ENCODE measurements at places on chromosomes 3 and 15.

- peak; percentile 22 for DNase-seq
Observed at GRCh38 chr3:51974963-51975851, at the start of gene ABHD14A. Gene ABHD14A, plus strand, starts transcription at chr3:51975064. Its CDS starts 72 bp downstream, at chr3:51975136.

DNA sequence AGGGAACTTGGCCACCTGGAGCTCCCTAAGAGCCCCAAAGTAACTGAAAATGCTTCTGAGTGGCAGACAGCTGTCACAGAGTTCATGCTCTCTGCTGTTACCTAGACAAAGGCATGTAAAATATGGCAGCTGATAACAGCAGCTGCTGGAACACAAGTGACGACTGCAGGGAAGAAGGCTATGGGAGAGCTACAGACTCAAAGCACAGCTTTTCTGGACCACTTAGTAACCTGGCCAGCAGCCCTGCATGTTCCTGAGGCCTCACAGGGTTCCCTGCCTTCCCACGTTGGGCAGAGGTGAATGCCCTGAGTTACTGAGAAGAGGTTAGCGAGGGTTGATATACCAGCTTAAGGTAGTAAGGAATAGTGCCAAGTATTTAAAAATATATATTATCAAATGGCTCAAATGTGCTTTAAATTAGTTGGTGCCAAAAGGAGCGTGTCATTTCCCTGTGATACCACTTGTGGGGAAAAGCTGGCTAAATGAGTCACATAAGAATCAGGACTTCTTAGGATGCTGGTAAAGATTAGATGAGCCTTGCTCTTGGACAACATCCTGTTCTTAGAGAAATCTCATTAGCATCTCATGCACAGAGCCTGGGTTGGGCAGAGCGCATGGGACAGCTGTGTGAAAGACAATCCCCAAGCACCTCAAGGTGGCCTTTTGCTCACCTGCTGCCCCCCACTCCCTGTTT, 76.4 kb upstream of the SCN5A start:
- no peak for DNase-seq

DNA sequence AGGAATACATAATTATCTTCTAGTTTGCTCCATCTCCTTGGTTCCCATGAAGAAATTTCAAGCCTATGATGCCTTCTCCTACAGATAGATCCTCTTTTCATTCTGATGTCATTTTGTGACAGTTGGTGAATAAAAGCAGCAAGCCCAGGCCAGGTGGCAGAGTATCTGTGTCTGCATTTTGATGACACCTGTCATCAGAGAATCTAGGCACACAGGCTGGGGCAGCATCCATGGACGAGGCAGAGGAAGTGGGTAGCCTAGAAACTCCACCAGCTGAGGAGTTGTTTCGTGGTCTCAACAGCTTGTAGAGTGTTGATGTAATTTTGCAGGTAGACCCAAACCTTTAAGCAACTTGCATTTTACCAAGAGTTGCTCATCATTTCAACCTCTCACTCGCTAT, 269.8 kb downstream of the FEZF2 start:
- DNase-seq = no peak

DNA sequence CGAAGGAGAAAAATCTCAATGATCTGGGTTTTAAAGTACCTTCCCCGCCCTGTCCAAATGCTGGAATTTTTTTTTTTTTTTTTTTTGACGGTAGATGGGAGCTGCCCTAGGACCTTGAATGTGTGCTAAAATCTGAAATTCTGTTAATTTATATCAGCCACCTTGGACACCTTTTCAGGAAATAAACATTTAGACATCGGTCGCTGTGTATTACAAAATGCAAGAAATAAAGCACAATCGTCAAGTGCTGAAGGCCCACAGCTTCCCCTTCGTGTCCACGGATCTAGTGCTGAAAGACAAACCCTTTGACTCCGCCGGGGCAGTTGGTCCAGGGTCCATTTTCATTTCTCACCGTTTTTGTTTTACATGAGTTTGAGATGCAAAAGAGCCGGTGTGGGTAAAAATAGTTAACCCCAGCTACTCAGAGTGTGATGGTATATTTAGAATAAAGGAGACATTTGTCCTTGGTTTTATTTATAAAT, 90.2 kb upstream of the CHD2 start:
- peak; percentile 44 for DNase-seq

DNA sequence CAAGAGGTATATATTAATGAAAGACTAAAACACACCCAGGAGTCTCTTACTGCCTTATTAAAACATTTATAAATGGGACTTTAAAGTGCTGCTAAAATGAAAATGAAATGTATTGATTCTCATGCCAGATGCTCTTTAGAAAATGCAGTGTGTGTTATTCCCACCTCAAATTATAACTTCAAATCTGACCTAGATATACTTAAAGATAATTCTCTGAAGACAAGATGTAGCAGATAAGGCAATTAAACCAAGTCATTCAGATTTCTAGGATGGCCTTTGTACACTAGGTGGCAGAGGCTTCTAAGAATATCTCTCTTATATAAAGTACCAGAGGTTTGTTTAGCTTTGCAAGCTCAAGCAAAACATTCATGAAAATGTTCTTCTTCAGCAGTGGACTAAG, 26.9 kb upstream of the GOLGA8B start:
- DNase-seq = no peak

DNA sequence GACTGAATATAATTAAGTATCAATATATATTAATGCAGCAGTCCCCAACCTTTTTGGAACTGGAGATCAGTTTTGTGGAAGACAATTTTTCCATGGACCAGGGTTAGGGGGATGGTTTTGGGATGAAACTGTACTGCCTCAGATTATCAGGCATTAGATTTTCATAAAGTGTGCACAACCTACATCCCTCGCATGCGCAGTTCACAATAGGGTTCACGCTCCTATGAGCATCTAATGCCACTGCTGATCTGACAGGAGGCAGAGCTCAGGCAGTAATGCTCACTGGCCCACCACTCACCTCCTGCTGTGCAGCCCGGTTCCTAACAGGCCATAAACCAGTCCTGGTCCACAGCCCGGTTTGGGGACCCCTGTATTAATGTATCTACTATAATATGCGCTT, 95.6 kb downstream of the ULK4 start:
- DNase-seq = no peak

DNA sequence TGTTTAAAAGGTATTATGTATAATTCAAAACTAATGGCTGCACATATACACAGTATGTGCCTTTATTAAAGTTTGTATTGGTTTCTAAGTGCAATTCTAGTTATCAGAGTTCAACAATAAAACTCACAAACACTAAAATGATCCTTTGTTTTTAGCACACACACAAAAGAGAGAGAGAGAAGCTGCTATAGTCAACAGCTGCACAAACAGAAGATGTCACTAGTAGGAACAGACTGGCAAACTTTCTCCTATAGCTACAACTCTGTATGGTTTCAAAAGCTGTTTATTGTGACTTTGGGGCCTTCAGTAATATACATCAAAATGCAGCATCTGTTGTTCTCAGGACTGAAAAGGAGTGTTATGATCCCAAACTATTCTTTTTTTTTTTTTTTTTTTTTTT, 6.1 kb downstream of the SECISBP2L start:
- DNase-seq = no peak

DNA sequence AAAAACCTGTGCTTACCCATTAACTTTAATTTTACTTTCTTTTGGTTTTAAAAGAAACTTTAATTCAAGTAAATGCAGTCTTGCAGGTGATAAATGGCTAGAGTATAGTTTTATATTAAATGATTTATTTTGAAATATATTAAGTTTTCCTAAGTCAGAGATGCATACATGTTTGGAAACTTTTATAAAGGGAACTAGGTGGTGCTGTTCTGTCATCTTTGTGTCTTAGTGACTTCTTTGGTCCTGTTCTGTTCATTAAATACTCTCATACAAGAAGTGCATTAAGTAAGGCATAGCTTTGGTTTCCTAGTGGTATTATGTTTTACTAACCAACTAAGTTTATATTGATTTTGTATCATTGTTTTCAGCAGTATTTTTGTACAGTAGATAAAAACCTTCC, 15.6 kb downstream of the CADM2 start:
- DNase-seq = no peak

GRCh38 chr3:20055842-20056241, 15.6 kb downstream of the KAT2B start:
- DNase-seq = no peak

DNA sequence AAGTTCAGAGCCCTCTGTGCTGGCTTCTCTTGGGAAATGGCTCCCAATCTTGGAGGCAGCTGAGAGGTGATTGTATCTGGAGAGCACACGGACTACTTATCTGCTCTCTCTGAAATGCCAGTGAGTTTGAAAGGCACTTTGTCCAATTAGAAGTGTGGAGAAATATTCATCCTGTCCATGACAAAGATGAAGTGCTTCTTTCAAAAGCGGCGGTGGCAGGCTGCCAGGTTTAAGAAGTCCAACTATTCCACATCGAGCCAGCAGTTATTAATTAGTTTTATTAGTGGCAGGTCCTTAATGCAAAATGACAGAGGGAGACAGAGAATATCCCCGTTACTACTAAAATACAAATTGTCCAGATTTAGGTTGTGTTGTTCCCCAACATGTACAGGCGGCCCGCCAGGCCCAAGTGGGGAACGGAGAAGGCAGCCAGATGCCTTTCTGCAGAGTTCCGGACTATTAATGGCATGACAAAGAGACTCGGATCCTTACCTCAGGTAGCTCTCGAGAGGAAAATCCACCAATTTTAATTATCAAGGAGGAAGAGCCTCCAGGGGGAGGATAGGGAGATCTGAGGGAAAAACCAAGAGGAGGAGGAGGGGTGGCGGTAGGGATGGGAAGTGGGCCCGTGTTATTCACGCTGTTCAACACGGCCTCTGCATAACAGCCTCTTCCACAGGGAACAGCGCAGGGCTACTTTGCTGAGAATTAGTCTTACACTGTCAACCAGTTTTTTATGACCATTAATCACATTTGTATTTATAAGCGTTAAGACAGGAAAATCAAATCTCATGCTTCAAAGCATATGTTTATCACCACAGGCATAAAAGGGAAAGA, 42.0 kb downstream of the RORA start:
- DNase-seq = peak; percentile 79

- no peak for DNase-seq
Observed at GRCh38 chr15:58360421-58361090, 71.2 kb upstream of the LIPC start.

DNA sequence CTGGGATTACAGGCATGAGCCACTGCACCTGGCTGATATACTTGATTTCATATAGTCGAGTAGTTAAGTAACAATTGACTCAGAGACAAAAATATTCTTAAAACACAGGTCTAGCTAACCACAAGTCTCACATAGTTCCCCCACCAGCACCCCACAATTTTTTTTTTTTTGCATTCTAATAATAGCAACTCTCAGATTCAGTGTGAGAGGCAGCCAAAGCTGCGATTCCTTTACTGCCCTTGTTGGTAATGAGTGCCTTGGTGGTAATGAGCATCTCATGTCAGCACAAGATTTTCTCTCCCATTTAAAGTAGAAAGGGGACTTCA, 72.5 kb downstream of the WWTR1 start:
- no peak for DNase-seq

Measured in DMS79 treated with DMSO at 0.1 percent for 48 hours (cell line).